Psoas muscle (tissue), 8 donors: ENCODE measurements at places on chromosomes 5 and 9. TPM values are rescaled to one million over a fixed set of nuclear protein-coding genes. Genes with fewer than 3 reads are reported as not detected.

DNA sequence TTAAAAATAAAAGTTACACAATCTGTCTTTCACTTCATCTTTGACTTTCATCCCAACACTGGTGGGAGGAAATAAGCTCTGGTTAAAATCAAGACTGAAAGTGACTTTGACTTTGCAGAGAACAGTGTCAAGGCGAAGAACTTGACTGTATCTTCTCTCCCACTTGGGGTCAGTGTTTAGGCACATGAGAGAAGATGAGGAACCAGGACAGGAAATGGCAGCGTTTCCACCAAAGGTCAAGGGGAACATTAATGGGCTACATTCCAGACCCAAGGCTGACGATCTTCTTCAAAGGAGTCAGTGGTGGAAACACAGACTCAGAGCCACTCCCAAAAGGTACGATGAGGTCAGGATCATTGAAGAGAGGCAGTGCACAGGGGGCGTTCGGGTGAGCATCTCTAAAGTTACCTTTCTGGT is 409.5 kb downstream of the ARHGEF28 start:
- no peak for DNase-seq

- no peak for DNase-seq
Measured at GRCh38 chr5:141916522-141916921, 7.1 kb upstream of the DELE1 start.

- no peak for DNase-seq
Measured at GRCh38 chr9:98193336-98193944, 1.0 kb upstream of the CORO2A start.

GRCh38 chr5:32989815-32990214 is 278.7 kb downstream of the NPR3 start:
- DNase-seq: no peak

DNA sequence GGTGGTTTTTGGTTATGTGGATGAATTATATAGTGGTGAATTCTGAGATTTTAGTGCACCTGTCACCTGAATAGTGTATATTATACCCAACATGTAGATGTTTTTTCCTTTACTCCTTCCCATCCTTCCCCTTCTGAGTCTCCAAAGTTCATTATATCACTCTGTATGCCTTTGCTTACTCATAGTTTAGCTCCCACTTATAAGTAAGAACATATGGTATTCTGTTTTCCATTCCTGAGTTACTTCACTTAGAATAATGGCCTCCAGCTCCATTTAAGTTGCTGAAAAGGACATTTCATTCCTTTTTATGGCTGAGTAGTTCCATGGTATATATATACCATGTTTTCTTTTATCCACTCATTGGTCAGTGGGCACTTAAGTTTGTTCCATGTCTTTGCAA is 161.6 kb upstream of the CD180 start:
- no peak for DNase-seq

DNA sequence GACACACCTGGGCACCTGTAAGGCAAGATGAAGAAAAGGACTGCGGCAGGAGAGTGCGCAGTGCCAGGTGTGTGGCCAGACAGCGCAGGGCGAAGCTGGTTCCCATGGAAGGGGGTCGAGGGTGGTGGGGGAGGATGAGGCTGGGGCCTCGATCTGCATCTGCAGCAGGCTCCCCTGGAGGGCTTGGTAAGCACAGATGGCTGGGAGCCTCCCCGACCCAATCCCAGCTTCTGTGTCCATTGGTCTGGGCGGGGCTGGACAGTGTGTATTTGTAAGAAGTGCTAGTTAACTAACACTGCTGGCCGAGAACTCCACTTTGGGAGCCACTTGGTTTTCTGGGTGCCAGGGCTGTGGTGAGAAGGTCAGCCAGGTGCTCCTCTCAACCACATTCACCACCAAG is 385.1 kb upstream of the IRX1 start:
- no peak for DNase-seq

GRCh38 chr5:181189363-181189961 is 15.5 kb downstream of the TRIM7 start:
- peak; percentile 37 for DNase-seq

GRCh38 chr5:100772548-100772947 is 130.5 kb downstream of the ST8SIA4 start:
- no peak for DNase-seq

DNA sequence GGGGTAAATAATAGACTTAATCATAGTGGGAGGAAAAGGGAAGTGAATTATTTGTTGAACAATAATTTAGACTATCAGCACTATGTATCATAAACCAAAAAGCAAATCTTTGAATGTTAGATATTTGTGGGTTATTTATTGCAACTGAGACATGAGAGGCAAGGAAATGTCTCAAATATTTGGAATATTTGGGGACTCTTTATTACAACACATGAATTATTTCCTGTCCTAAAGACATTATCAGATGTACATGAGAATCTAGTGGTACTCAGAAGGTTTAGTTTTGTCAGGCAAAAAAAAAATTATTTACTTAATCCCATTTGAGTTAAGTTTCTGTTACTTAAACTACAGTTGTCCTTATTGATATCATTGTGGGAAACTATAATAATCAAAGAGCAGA is 91.1 kb downstream of the TLR4 start:
- no peak for DNase-seq

DNA sequence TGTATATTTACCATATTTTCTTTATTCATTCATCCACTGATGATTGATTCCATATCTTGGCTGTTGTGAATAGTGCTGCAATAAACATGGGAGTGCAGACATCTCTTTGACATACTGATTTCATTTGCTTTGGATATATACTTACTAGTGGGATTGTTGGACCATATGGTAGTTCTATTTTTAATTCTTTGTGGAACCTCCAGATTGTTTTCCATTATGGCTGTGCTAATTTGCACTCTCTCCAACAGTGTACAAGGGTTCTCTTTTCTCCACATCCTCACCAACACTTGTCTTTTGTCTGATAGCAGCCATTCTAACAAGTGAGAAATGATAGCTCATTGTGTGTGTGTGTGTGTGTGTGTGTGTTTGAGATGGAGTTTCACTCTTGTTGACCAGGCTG is 86.7 kb downstream of the DAPK1 start:
- DNase-seq: no peak

GRCh38 chr9:85994191-85994590 is 53.2 kb downstream of the NAA35 start:
- DNase-seq: no peak

DNA sequence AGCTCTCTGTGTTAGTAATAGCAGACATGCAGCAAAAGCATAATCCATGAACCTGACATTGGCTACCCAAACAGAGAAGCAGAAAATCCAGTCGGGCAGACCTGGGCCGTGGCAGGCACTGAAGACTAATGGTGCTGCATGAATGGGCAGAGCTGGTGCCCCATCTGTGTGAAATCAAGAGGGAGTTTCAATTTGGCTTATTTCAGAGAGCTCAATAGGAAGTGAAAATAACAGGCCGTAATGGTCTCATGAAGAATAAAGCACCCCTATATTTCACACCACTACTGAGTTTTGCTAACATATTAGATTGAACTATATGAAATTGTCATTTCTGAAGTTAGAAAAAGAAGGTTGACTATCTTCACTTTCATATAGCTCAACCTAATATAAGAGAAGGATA is 149.7 kb downstream of the ENC1 start:
- no peak for DNase-seq

- DNase-seq: no peak
Measured at GRCh38 chr5:173925449-173926071, 37.4 kb downstream of the CPEB4 start.

DNA sequence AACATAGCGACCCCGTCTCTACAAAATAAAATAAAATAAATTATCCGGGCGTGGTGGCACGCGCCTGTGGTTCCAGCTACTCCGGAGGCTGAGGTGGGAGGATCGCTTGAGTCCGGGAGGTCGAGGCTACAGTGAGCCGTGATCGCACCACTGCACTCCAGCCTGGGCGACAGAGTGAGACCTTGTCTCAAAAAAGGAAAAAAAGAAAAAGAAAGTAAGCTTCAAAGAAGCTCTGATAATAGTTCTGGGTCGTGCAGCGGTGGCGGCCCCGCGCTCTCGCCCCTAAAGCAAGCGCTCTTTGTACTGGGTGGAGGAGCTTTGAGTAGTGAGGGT is 6.8 kb downstream of the TLX3 start:
- DNase-seq: no peak

DNA sequence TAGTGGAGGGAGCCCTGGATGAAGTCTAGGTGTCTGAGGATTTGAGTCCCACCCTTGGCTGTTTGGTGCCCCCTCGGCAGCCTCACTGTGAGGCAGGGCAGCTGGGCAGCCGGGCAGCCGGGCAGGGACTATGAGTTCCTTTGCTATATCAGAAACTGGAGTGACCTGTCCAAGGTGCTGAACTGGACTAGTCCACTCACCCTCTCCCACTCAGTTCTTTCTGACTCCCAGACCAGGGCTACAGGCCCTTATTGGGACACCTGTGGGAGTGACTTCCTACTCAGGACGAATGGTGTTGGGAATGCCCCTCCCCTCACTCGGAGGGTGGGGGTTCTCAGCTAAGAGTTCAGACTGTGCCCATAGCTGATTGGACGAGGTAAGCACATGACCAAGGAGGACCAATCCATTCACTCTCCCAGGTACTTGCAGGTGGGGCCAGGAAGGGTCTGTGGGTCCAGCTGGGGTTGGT is 34.1 kb upstream of the RAPGEF1 start:
- DNase-seq: peak; percentile 39

- DNase-seq: no peak
Measured at GRCh38 chr5:56337715-56338319, 104.7 kb upstream of the ANKRD55 start.

DNA sequence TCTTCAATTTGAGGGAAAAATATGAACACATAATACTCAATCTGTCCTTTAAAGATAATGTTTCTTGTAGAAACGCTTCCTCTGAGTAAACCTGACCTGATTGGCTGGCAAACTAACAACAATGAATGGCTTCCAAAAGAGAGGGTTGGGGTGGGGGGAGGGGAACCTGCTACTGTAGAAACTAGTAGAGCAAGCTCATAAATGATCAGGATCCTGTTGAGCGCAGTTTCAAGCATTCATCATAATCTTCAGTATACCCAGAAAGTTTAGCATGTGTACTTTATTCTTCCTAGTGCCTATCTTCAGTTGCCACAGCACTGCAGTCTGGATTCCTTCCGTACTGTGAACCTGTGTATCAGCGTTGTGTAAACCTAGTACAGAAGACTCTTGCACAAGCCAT is 63.0 kb upstream of the FCHO2 start:
- no peak for DNase-seq

- DNase-seq: no peak
Measured at GRCh38 chr9:109143881-109144562, 23.0 kb downstream of the FRRS1L start.

GRCh38 chr9:92299116-92299515 is 5.6 kb upstream of the IARS1 start:
- DNase-seq: no peak

The MELK gene
- polyA plus RNA-seq: not detected

The CPEB4 gene
- polyA plus RNA-seq: 33.1 TPM

The TAF1L gene
- not detected for polyA plus RNA-seq

The TLE1 gene
- polyA plus RNA-seq: 31.1 TPM

The SOHLH1 gene
- polyA plus RNA-seq: not detected

The DRD1 gene
- polyA plus RNA-seq: not detected

The UNC13B gene
- 7.0 TPM for polyA plus RNA-seq

The PCDHA9 gene
- not detected for polyA plus RNA-seq

The SNCB gene
- polyA plus RNA-seq: 0.38 TPM

The TBC1D2 gene
- polyA plus RNA-seq: 2.9 TPM

The TNIP1 gene
- polyA plus RNA-seq: 167 TPM
